Stimulated activated naive CD4-positive, alpha-beta T cell (primary cell): ENCODE measurements at places on chromosomes 1 and 21.
A peak's percentile ranks its signal among the peaks of the same experiment; 100 is the strongest.

DNA sequence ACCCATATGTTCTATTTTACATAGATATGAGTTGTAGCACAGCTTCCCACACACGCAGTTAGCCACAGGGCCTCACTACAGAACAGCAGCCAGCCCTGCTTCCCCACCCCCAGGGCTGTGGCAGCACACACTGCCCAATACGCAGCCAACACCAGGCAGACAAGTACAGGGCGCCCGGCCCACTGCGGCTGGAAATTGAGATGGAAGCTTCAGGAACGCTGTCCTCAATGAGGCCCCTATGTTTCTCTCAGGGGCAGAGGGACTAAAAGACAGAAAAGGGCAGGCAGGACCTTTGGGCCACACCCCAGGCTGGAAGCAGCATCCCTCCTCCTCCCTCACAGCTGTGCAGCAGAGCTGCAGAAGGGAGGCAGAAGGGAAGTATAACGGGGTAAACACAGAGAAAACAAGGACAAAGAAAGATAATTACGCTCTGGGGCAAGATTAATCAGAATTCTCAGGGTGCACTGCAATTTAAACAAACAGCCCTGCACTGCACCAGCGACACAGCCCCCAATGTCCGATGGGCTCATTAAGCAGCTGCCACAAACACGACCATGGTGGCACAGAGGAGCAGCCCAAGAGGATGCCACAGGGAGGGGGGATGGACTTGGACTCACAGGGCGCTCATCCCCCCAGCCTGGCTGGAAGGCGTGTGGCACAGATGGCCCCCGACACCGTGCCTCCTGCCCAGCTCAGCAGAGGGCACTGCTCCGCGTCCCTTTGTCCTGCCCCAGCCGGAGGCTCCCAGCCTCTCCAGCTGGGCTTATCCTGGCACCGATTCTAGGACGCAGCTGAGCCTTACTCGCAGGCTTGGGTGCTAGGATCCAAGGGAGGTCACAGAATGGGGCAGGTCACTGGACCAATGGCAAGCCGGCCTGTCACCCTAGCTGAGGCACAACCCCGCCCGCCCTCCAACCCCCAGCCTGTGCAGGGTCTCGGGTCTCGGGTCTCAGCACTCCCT, 14.2 kb downstream of the WDR4 start:
- no peak for DNase-seq

DNA sequence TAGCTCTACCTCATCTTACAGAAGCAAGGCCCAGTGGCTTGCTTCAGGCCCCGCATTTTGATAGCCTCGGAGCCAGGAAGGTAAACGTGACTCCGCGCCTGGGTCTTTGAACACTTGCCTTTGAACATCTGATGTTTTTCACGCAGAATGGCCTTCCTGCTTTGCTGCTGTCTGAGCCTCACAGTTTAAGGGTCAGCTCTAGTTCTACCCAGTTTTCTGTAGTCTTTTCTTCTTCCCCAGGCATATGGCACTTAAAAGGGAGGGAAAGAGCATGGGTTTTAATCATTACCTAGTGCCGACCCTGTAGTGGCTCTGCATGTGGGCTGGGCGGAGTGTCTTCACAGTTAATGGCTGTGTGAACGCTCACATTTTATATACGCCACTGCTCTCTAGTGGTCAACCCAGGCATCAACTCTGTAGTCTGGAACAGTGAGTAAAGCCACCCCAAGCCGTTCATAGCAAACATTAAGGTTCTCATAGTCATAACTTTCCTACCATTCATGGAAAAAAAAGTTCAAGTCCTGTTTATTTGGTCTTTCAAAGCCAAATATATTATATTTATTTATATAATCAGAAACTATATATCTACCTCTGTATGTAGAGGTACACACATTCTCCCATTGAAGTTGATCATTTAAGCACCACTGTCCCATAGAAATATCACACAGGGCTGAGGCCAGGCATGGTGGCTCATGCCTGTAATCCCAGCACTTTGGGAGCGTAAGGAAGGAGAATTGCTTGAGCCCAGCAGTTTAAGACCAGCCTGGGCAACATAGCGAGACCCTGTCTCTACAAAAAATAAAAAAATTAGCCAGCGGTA, 78.1 kb downstream of the IER5 start:
- DNase-seq: peak; percentile 31

- DNase-seq: peak; percentile 82
These were observed 53.9 kb upstream of the TIAM1 start for GRCh38 chr21:31397939-31398338.

DNA sequence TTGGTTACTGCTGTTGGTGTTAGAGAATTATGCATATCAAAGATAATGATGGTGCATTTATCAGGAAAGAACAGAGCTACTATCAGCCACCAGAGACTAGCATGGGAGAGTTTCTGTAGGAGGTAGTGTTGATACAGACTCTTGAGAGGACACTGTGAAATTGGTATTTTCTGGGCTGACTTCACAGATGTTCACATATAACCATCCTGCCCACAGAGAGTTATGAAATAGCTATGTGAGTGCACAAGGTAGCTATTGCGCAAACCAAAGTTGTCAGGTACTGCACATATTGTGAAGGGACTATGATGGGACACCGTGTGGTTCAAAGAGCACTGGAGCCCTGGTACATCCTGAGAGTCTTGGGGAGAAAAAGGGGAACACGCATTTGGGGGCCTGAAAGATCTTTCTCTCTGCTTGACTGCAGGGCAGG, 1.4 kb upstream of the TLCD4 start:
- DNase-seq: no peak

DNA sequence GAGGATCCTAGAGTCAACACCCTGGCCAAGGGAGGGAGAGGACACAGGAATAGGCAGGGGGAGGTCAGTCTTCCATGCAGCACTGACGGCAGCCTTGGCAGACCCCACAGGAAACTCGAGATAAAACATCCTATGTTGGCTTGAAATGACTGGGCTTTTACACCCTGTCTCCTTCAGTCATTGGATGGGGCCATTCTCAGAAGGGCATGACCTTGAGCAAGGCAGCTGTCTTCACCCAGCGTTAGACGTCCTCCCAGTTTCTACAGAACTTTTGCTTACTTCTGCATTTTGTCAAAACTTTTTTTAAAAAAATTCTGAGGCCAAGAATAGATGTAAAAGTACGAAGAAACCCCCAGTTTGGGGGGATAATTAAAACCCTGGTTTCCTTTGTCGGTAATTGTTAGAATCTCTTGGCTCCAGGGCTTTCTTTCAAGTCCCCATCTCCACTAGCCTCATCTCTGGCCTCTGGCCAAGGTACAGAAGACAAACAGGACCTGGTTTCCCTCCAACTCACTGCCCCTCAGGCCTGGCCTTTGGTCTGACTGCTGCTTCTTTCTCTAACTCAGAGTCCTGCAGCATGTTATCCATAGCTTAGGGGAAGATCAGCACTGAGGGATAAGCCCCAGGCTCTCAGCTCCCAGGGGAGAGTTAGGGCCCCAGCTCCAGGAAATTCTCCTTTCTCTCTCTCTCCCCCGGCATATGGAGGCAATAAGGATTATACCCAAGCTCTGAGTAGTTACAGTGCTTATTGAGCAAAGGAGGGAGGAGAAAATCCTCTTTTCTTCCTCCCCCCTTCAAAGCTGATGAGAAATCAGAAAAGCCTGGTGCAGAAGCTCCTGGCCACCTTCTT, 51.6 kb upstream of the KCND3 start:
- no peak for DNase-seq

DNA sequence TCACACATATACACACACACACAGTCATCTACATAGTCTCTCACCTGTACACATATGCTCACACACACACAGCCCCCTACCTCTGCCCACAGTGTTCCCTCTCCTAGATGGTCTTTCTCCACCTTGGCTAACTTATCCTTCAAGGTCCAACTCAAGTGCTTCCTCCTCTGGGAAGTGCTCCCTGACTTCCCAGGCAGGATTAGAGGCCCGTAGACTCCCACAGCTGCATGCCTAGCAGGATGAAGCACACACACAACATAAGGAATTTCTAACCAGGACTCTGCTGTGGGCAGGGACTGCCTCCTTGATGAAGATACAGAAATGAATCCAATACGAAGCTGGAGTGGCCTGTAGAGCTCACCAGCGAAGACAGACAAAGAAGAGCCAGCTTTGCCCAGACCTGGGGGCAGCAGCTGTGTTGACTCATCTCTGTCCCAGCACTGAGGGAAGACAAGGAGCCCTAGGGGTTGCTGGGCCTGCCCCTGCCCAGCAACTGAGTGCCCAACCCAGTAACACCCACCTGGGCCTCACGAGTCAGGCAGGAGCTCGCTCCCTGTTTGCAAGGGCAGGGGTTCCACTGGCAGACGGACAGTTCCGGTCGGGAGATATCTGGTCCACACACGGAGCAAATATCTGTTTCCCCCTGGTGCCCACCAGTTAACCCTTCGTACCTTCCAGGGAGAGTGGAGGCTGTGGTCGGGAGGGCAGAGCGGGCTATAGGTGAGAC, 100.8 kb downstream of the DMRTB1 start:
- no peak for DNase-seq

DNA sequence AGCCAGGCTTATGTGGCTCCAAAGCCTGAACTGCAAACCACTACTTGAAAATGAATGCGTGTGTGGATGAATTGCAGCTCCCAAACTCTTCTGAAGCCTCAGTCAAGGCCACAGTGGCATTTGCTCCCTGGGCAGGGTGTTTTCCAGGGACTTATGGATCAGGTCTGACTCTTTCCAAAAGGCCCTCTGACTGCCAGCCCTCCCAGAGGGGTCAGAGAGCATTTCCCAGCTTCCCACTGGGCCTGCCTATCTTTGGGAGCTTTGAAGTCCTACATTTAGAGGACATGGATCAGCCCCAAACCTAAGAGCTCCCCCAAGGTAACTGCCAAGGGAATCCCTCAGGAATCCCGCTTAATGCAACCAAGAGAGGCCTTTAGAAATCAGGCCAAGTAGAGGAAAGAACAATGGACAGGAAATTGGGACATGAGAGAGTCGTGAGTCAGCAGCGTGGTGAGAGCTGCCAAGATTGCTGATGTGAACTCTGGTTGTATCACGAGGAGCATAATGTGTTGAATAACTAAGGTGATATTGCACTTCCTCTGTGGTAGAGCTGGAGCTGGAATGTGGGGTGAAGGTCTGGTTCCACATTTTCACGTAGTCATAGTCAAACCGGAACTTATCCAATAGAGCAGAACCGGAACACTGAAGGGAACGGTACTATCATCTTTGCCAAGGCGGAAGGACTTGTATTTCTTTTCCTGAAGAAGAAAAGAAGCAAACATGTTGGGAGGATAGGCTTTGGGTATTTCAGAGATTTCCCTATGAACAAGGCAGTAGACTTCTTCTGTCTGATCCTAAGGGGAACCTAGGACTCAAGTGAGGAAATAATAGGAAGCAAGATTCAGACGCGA, 99.4 kb upstream of the JUN start:
- no peak for DNase-seq

DNA sequence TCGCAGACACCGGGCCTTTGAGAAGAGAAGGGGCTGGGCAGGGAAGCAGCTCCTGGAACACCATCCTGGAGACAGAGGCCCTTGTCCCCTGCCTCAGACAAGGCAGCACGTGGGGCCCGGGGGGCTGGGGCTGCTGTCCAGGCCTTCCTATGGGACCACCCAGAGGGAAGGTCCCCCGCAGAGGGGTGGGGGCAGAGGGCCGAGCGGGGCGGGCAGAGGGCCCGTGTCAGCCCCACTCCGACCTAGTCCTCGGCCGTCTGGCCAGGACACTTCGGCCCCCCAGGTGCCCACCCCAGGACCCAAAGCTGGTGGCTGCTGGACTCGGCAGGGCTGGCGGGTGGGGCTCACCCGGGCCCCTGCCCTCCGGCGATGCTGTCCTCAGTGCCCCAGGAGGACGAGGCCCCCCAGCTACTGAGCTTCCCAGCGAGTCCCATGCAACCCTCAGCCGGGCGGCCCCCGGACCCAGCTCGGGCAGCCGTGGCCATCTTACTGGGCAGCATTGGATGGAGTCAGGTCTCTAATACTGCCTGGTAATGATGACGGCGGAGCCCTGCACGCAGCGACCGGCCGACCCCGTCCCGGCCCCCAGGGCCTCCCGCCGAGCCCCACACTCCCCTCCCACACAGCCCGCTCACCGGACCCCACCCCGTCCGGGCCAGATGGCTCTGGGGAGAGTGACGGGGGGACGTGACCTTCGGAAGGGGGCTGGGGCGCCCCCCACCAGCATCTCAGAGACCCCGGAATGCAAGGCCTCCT, 6.9 kb upstream of the TTLL10 start:
- no peak for DNase-seq

- no peak for DNase-seq
These were observed 16.9 kb downstream of the TINAGL1 start for GRCh38 chr1:31593136-31593665.

- DNase-seq: no peak
These were observed 75.7 kb upstream of the PKN2 start for GRCh38 chr1:88608139-88608943.

GRCh38 chr1:206497774-206498173, 9.6 kb upstream of the RASSF5 start:
- no peak for DNase-seq

- no peak for DNase-seq
These were observed 5.1 kb downstream of the IFFO2 start for GRCh38 chr1:18951416-18951815.

DNA sequence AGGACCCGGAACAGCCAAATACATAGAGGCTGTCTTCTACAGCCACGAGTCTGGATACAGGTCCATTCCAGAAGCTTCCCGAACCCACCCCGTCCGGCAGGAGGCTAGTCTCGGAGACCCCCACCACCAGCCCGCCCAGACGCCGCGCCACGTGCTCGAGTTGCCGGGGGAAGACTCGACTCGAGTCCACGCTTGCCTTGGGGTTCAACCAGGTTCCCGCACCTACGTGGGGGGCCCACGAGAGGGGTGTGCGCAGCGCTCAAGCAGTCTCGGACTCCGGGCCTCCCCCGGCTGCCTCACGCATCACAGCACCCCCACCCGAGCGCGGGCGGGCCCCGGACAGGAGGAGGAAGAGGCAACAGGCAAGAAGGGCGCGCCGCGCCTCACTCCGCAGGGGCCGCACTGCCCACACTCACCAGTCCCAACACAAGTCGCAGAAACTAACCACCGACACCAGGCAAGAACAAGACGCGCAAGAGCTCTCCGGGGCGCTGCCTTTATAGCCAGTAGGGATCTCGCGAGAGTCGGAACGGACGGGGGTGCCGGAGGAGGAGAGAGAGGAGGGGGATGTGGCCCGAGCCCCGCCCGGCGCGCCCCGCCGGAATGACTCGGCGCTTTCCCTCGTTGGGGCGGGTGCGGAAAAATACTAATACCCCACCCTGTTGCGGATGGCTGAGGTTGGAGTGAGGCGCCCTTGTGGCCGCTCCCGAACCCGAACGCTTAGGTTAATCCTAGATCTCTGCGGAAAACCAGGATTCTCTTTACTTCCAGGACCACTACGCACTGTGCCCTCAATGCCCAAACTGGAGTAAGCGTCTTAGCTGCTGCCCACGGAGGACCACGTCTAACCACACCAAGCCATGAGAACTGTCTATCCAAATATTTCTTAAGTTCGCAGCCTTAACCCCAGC, at the start of gene PRDX1:
PRDX1 (minus strand) TSS at position 472 of the 911 bp plus-strand sequence. CDS start 2,841 bp downstream, outside the sequence.
- peak; percentile 95 for DNase-seq
